ENCODE measurements at places on chromosomes 7 and 10.

DNA sequence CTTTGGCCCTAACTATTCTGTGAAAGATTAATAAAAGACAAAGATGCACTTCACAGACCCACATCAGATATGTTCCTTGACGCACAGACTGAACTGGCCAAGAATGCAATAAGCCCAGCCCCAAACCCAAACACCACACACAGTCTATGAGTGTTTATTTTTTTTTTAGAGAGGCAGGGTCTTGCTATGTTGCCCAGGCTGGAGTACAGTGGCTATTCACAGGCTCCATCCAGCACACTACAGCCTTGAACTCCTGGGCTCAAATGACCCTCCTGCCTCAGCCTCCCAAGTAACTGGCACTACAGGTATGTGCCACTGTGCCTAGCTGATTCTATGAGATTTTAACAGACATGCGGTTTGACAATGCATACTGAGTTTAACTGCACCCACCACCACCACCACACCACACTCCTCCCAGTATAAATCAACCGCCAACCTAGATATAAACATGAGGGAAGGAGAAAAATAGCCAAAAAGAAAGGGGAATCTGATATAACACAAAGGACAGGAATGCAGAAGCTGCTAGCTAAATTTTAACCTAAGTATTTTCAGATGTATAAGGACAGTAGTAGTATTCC lies 35.1 kb upstream of the SLC26A3 start:
- DNase-seq, result no peak

DNA sequence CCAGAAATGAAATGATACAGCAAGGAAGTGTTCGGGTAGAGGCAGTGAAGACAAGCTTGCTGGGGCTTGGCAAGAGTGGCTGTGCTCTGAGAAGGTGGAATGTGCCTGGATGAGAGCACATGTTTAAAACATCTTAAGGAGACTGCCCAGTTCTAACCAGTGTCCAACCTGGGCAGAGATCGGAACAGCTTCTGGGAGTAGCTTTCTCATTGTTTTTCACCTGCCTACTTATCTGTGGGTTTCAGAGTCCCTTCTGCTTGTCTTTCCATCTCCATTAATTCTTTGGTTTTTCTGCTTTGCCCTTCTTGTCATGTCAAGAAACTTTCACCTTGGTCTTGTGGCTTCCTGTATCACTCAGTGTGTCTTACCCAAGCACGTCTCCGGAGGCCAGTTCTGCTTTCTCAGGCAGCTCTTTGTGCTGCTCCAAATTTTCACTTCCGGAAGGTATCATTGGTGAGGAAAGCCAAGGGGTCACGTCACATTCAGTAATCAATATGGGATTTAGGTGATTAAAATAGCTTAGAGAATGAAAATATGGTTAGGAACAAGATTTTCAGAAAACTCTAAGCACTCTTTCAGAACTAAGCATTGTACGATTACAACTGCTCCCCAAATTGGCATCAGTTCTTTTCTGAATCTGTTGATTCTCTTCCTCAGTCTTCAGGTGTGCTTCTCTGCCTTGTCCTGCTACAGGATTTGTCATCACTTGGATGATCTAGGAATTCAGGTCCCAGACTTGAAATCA lies 5.5 kb upstream of the LAMB4 start:
- no peak for DNase-seq

DNA sequence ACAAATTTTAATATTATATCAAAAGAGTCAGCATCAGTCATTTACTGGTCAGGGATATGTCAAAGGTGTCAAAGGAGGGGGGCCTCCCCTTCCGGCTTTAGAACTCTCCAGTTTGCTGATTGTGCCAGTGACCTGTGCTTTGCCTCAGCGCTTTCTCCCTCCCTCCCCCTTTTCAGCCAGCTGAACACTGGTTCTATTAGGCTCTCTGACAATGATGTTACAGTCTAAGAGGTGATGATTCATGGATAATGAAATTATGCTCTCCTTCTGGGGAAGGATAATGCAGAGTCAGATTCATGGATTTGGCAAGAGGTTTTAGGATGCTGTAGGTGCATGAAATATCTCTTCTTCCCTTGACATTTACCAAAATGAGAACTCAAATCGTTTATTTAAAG lies 6.1 kb downstream of the LRRTM3 start:
- no peak for DNase-seq

DNA sequence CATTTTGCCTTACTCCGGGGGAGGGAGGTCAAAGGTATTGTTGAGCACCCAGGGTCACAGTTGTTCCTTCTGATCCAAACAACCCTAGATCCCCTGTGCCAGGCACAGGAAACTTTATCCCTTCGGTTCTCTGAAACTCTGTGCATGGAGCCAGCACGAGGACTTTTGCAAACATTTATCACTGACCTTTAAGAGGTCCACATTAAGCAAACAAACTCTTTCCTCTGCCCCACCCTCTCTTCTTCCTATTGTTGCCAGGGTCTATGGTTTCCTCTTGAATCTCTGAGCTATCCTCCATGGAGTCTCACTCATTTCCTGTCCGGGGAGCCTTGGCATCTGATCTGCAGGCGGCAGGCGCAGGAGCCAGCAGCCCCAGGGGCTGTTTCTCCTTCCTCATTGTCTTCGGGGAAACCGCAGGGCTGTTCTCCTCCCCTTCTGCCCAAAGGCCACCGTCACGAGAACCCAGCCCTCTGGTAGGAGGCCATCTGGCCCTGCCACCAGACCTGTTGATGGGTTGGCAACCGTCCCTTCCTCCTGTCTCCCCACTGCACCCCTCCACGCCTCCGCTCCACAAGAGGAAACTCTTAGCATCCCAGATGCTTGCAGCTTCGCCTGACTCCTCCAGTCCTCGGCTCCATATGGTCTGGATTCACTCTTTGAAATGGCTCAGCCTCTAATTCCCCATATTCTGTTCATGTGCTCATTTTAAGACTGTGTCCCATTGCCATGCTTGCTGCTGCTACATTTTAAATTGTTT lies 327.3 kb upstream of the NRP1 start:
- DNase-seq, result no peak

DNA sequence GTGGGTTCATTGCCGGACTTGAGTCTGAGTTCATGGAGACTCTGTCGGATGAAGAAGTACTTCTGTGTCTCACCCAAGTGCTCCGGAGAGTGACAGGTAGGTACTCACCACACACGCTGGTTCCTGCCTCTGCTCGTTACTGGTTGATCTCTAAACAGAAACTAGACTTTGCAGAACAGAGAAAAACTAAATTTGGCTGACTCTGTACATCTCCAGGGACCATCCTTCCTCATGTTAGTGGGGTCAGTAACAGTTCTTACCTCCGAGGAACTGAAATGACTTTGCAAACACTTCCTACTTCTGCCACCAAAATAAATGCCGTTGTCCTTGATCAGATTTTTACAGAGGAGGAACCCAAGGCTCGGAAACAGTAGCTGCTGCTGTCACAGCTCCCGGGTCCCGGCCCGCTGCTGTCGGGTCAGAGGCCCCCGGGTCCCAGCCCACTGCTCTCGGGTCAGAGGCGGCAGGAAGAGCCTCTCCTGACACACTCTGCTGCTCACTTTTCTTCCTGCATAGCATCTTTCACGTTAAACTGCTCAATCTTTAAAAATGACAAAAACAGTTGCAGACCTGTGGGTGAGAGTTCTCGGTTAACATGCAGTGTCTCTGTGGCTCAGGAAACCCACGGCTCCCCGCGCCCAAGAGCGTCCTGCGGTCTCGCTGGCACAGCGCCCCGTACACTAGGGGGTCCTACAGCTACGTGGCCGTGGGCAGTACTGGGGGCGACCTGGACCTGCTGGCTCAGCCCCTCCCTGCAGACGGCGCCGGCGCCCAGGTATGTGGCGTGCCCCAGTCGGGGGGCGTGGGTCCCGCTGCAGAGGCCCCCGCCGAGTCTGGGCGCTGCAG lies 4.8 kb upstream of the MTG1 start:
- DNase-seq, result no peak

DNA sequence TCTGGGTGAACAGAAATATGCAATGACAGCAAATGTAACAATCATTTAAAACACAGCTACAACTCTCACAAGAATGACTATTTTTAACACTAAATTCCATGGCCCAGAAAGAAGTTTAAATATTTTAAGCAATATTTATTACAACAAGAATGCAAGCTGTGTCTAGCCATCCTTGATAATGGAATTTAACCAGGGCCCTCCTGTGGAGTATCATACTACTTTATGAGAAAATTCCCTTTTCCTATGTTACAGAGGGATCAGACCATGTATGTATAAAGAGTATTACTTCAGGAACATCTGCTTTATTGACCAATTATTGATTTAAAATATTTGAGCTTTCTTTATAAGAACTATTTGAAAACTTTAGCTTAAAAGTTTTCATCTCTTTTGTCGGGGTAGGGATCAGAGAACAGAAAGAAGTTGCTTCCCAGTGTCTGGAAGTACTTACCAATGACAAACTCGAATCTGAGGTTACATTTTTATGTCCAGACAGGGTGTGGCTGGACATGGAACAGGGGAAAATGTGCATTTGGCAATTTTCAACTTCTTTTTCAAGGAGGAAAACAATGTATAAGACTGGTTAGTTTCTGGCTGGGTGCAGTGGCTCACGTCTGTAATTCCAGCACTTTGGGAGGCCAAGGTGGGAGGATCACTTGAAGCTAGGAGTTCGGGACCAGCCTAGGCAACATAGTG lies 48.3 kb upstream of the NRBF2 start:
- no peak for DNase-seq

DNA sequence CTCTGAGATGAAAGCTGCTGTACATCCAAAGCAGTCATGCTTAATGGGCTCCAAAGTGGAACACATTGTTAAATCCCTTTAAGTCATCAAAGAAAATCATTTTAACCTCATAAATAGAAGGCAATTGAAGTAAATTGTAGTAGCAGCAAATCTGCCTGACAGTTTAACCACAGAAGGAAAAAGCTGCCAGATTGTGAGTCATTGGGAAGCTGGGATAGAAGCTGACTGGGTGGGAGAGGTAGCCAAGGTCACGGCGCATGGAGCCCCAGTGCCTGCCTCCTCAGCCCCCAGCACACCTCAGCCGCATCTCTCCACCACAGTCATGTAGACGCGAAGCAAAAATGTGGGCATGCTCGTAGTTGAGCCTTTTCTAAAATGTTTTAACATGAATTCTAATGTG lies 44.0 kb downstream of the TARP start:
- DNase-seq, result no peak

GRCh38 chr7:50795831-50796230 lies 13.1 kb upstream of the GRB10 start:
- no peak for DNase-seq

DNA sequence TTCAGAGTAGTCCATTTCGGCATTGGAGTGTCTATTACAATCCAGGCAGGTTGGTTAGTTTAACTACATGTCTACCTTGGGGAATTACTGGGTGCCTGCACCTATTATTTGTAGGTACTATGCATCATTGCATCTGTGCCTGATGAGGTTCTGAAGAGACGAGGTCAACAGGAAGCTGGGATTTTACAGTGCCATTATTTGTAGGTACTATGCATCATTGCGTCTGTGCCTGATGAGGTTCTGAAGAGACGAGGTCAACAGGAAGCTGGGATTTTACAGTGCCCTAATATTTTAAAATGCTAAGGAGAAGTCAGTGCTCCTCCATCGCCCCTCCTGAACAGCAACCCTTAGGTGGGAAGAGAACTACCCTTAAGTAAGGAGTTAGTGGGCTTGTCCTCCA lies 41.7 kb downstream of the NPY start:
- no peak for DNase-seq

- no peak for DNase-seq
Measured at GRCh38 chr7:41170466-41170865, 532.4 kb downstream of the INHBA start.

DNA sequence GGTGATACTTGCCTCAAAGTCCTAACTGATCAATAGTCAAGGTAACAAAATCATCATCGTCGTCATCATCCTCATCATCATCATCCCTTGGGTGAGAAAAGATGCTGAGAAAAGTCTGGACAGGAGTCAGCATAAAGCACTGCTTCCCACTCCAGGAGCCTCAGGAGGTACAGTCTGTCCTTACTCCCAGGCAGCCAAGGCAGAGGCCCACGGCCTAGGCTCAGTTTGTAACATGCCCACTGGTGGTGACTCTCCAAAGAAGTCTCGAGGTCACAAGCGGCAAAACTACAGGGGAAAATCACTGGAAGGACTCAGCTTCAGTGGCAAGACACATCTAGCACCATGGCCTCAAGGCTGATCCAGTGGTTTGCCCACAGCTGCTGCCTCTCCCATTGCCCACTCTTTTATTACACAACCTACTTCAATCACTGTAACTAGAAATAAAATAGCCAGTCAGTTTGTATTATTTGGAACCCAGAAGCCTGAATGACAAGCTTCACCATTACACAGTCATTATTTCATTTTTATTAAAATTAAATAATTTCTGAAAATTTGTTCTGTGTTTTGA lies 150.4 kb downstream of the SRPK2 start:
- DNase-seq, result no peak

GRCh38 chr10:130202984-130203621 lies 66.9 kb downstream of the GLRX3 start:
- DNase-seq, result no peak

DNA sequence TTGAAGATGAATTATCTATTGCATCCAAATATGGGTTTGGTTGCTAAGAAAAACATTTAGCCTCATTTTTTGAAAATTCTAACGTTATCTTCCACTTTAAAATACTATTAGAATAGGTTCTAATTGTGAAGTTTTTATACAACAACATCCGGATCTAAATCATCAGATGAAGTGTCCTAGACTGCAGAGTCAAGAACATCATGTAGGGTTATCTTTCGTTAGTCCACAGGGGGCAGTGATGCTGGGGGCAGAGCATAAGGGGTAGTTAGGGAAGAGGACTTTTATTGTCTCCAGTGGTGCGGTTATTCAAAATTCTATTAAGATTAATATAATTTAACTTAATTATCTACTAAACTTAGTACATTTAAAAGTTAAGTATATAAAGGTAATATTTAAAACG lies 990.6 kb upstream of the PHF14 start:
- no peak for DNase-seq

DNA sequence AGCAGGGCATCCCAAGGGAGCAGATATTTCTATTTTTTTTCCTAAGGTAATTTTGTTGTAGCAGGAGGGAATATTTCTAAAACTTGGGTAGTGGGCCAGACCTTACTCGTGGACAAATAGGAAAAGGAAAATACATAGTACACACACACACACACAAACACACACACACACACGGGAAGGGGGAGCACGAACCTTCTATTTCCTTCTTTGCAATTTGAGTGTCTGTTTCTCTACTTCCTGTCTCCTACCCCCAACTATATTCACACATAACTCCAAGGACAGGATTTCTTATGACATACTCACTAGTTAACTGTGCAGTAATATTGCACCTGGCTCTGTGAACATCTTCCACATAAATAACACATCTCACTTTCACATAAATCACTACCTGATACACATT lies 4.4 kb downstream of the LDB1 start:
- no peak for DNase-seq

- DNase-seq, result no peak
Measured at GRCh38 chr10:9635691-9636090, 1382.0 kb upstream of the CELF2 start.

DNA sequence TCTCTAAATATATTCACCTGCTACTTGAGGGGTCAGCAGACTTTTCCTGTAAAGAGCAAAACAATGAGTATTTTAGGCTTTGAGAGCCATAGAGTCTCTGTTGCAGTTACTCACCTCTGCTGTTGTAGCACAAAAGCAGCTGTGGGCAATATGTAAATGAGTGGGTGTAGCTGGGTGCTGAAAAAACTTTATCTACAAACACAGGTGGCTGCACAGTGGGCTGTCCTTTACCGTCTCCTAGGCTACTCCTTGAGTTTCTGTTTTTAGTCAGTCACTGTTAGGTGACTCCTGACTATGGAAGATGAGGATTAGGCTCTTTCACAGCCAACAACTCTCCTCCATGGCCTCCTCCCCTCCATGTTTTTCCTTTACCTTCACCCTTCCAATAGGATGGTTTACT lies 286.1 kb upstream of the C7orf33 start:
- no peak for DNase-seq

GRCh38 chr10:30806850-30807249 lies 177.3 kb upstream of the LYZL2 start:
- DNase-seq, result no peak
